ENCODE measurements at places on chromosomes 4 and X.

GRCh38 chr4:157048248-157048647 is 27.7 kb upstream of the GLRB start:
- no peak for DNase-seq

DNA sequence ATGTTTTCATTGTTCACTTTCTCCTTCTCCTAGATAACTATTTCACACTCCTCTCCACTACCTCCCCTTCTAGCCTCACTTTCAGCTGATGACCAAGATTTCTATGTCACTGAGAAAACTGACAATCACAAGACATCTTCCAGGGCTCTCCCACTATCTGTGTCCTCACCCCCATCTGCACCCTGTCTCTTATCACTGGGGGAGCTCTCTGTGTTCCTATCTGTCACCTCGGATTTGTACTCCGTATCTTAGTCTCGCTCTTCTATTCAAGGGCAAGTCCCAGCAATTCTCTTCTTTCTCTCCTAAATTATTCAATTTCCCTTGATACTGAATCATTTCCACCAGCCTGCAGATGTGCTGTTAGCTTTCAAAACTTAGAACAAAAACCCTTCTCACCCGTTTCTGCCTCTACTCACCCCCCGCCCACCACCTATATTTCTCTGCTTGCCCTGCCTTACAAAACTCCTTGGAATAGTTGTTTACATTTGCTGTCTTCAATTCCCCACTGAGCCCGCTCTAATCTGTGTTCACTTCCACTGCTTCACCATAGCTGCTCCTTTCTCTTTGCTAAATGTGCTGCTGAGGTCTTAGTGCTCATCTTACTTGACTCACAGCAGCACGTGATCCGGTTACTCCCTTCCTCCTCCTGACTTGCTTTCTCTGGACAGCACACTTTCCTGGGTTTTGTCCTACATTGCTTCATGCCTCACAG is 293.2 kb downstream of the UNC5C start:
- DNase-seq, result no peak

DNA sequence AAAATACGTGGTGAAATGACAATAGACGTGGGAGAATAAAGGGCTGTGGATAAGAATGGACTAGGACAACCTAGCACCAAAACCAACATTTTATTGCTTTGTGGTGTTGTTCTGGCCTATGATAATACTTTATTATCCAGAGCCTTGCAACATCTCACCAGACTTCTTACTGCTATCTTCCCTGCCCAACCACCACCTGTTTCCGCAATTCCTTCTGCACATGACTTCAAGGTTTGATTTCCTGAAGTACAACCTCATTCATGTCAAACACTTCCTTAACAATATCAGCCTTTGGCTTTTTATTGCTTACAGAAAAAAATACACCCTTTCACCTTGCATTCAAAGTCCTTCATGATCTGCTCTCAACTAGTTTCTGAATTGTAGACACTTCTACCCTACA is 84.8 kb downstream of the RTL3 start:
- no peak for DNase-seq

GRCh38 chr4:8858701-8859210 is 12.9 kb downstream of the HMX1 start:
- no peak for DNase-seq

DNA sequence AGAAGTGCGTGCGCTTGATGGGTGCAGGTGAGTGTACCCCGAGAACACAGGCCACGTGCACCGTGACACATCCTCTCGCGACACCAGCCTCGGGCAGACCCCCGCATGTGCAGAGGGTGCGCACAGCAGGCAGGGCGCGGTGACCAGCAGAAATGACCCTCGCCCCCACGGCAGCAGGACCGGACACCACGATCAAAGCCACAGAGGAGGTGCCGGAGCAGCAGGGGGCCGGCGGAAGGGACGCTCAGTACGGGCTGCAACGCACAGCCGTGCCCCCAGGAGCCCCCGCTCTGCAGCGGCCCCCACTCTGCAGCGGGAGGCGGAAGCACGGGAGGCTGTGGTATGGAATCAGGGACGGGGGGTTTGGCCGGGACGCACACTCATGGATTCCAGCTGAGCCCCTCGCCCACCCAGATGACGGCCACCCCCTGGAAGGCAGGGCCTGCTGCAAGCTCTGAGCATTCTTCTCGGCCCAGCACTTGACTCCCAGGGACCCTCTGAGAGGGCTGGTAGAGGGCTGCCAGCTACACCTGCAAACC is 17.1 kb downstream of the PPP2R3B start:
- DNase-seq, result no peak

GRCh38 chr4:47359891-47360290 is 103.6 kb downstream of the COMMD8 start:
- DNase-seq, result no peak

GRCh38 chr4:74631988-74632387 is 162.3 kb downstream of the BTC start:
- DNase-seq, result no peak

- DNase-seq, result peak; percentile 51
These were observed 785 bp upstream of the EFNB1 start for GRCh38 chrX:68827848-68828624.

DNA sequence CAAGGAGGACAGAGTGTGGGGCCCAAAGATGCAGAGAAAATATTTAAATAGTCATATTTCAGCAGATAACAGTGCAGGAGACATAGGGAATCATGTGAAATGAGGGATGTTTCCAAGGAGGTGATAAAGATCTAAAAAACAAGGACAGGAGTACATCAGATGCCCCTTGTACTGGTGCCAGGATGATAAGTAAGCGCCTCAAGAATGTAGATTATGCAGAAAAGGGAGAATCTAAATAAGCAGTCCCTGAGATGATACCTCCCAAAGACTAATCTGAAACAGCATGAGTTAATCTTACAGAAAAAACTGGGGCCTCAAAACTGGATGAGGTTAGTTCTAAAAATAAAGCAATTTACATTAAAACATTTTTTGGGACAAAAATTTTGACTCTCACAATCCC is 136.1 kb upstream of the WDFY3 start:
- no peak for DNase-seq

- DNase-seq, result no peak
These were observed 55.4 kb downstream of the NPNT start for GRCh38 chr4:105950701-105951100.

DNA sequence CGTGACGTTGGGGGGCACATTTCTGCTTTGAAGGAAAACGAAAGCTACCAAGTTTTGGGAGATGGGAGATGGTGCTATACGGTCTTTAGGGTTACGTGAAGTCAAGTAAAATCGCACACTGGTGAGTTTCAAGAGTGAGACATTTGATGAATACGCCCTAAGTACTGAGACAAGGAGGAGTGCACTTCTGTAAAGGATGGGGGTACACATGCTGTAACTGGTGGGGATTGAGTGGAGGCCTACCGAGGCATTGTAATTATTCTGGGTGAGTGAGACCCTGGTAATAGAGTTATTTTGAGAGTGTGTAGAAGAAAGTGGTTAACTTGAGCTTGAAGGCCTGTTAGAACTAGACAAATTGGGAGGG is 536 bp downstream of the SH3BGRL start:
- DNase-seq, result no peak

DNA sequence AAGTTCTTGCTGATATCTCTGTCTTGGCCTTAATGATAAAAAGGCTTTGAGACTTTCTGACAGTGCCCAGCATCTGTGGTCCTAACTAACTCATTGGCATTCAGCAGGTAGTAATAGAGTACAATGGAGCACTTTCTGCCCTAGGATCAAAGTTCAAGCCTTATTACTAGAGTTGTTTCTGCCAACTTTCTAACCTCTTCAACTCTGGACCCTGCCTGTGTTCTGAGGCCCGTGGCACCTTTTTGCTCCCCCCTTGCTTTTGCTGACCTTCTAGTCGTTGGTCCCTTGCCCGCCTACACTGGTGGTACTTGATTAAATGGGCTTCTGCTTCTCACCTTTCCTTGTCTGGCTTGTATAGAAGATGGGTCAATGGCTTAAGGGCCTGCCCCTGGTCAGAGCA is 126.3 kb downstream of the PPARGC1A start:
- no peak for DNase-seq

- DNase-seq, result no peak
These were observed 37.2 kb upstream of the NHSL2 start for GRCh38 chrX:71873459-71873833.

- DNase-seq, result no peak
These were observed 31.2 kb downstream of the PLS3 start for GRCh38 chrX:115591856-115592842.

- no peak for DNase-seq
These were observed 46.8 kb downstream of the CRLF2 start for GRCh38 chrX:1165535-1166196.

DNA sequence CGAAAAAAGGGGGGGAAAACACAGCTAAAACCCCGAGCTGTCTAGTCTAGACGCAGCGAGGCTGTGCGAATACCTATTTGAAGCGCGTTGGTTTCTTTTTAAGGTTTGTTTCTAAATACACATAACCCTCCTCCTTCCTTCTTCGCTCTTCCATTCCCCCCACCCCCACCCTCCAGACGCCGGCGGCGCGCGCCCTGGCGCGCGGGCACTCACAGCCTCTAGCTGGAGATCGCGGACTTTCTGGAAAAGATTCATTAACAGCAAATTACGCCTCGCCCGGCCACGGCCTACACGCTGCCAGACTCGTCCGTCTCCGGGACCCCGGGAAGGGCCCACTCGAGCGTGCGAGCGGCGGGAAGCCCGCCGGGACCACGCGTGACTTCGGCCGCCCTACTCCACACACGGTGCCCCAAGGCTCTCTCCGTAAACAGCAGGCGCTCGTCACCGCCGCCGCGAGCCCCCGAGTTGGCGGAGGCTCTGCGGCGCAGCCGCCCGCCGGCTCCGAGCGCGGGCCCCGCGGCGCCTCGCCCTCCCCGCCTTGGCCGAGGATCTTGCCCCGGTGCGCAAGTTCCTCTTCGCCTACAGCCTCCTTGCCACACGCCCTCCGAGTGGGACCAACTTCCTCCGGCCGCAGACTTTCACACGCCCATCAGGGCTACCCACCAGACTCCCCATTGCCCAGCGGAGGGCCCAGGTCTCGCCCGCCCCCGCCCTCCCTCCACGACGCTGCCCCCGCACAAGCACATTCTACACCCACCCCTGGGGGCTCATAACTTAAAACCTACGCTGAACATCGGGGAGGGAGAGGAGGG is 2.0 kb downstream of the BCOR start:
- DNase-seq, result no peak

- DNase-seq, result no peak
These were observed at the start of gene HMX1 for GRCh38 chr4:8871417-8872401. TSS of gene HMX1 (minus strand) at chr4:8871839. CDS start at chr4:8871614, 225 bp downstream.

GRCh38 chr4:139816856-139817255 is 151.2 kb downstream of the MGST2 start:
- no peak for DNase-seq

GRCh38 chrX:79146640-79147390 is 2.3 kb downstream of the GPR174 start:
- DNase-seq, result no peak

- no peak for DNase-seq
These were observed 80.2 kb downstream of the ADGRA3 start for GRCh38 chr4:22435652-22436051.

DNA sequence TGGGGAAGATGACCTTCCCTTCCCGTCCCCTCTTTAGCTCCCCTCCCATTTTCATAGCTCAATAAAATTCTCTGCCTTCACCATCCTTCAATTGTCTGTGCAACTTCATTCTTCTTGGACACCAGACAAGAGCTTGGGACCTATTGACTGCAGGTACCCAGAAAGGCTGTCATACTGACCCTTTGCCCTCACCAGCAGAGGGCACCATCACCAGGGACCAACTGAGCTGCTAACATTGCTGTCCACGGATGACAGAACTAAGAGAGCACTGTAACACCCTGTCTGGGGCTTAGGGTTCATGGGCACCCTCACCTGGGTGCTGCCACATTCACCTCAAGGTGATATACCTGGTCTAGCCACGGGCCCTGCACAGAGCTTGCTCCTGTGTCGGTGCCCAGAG is 141.3 kb upstream of the VCX3B start:
- no peak for DNase-seq

- DNase-seq, result no peak
These were observed 959.0 kb downstream of the C4orf33 start for GRCh38 chr4:130054908-130055307.

GRCh38 chr4:157405070-157405469 is 184.5 kb downstream of the GRIA2 start:
- DNase-seq, result no peak

DNA sequence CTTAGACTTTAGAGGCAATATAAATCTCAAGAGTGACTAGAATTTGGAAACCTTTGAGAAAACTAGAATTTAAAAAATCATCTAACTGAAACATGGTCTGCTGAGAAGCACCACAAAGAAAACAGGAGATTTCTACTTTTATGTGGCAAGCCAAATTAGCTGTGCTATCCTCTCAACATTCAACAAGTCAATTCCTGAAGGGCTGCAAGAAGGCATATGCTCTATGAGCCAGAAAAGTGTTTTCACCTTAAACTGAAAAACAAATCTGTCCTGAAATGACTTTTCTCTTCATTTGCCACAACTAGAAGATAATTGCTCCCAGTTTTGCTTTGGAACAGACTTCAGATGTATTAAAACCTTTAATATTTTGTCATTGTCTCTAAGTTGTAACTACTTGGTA is 263.2 kb upstream of the EDNRA start:
- no peak for DNase-seq

GRCh38 chr4:80010316-80010715 is 62.7 kb downstream of the ANTXR2 start:
- no peak for DNase-seq

DNA sequence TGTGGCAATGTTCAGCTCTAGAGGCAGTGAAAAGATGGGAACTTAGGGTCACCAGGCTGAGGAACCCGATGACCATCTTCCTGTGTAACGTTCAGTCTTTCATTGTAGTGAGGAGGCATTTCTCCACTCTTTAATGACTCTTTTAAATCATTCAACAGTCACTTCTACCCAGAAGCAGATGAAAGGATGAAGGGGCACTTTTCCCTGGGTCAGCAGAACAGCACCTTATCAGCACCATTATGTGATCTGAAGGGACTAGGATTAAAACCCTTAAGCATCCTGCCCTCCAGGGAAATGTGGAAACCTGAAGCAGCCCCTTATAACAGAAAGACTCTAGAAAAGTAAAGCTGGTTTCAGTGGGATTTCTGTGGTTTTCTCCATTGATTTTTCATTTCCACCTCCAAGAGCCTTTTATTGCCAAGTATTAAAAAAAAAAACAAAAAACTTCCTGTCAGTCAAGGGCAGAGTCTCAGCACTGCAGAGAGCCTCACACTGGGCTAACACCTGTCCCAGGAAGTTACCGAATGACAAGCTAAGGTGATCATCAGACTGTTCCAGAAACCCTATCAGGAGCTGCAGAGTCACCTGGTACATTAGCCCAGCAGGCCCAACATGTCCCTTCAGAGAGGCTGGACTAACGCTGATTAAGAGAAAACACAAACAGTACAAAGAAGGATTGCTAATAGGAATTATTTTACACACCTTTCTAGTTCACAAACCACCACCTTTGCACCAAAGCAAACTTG is 185.9 kb downstream of the SHROOM3 start:
- DNase-seq, result no peak

- DNase-seq, result no peak
These were observed 171.9 kb downstream of the LDB2 start for GRCh38 chr4:16726368-16727050.

Measured in activated T-helper 1 cell treated with Interleukin-2 at 50 U/mL for 16 hours (primary cell).